Activated naive CD4-positive, alpha-beta T cell treated with anti-CD3 and anti-CD28 coated beads, Interleukin-2, amount 10 ng/mL, durations not matched to agents 7 days and 5 days (primary cell): ENCODE measurements at places on chromosomes 6 and 20.
A peak's percentile ranks its signal among the peaks of the same experiment; 100 is the strongest.

DNA sequence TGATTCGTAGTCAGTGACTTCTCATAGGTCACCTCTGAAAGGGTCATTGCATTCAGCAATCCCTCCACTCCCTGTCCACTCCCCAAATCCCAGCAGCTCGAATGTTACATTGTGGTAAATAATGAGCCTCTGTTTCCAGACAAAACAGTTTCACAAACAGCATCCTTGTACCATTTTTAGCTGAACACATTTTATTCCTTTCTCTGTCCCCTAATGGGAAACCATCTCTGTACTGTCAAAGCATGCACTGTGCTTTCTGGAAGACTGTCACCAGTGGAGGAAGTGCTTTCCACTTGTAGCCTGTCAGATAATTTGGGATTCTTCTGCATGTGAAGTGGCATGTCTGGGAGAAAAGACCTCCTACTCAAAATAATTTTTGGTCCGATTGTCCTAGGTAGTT is 82.0 kb downstream of the SLC35F1 start:
- peaks cover 3% of the 10 kb centered on the region for H3K27me3 ChIP-seq
- H3K4me3 ChIP-seq, result no peak overlapping the region
- no peaks in the 10 kb centered on the region for H3K36me3 ChIP-seq
- no peaks in the 10 kb centered on the region for H3K4me1 ChIP-seq

GRCh38 chr6:168274037-168274952 is 45.3 kb downstream of the DACT2 start:
- no peak overlapping the region for H3K27ac ChIP-seq
- H3K4me1 ChIP-seq, result no peaks in the 10 kb centered on the region
- DNase-seq, result no peak
- peaks cover 25% of the 10 kb centered on the region for H3K27me3 ChIP-seq
- H3K4me3 ChIP-seq, result no peak overlapping the region

GRCh38 chr6:3727036-3727435 is 24.5 kb downstream of the PXDC1 start:
- H3K4me3 ChIP-seq, result no peak overlapping the region
- no peak overlapping the region for H3K27ac ChIP-seq
- no peaks in the 10 kb centered on the region for H3K36me3 ChIP-seq

DNA sequence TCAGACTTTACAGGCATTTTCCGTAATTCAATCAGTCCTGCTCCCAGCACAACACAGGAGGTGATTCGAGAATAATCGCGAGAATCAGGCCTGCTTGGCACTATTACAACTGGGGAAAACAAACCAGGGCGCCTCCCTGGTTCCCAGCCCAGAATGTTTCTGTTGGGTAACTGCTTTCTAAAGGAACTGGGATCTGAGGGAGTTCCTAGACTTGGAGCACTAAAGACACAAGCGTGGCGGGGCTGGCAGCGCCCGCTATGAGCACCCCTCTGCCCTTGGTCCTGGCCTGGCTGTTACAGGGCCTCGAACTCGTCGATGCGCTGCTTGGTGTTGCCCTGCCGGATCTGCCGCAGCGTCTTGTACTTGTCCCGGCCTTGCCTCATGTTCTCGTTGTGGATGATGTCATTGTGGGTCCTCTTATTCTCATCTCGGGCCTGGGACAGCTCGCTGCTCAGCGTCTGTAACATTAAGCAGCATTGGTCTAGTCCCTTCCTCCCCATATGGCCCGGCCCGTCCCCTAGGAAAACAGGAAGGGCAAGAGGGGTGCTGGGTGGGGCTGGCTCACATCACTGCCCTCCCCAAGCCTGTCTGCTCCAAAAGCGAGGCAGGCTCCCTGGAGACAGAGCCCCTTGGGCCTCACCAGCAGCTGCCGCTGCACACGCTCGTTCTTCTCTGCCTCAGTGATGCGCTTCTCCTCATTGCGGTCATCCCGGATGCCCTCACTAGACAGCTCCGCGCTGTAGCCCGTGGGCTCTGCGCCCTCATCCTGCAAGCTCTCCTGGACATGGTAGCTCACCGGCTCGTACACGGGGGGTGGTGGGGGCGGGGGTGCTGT is 52.3 kb downstream of the EZR start:
- DNase-seq, result no peak
- H3K36me3 ChIP-seq, result peaks cover 75% of the 10 kb centered on the region
- peak overlapping the region; percentile 45 for H3K27ac ChIP-seq
- H3K27me3 ChIP-seq, result no peaks in the 10 kb centered on the region
- H3K4me3 ChIP-seq, result no peak overlapping the region
